ENCODE measurements at places on chromosomes 12 and 14. TPM values are rescaled to one million over a fixed set of nuclear protein-coding genes. Genes with fewer than 3 reads are reported as not detected.

KRT83 gene
- not detected for total RNA-seq

SERPINA9 gene
- total RNA-seq, result not detected

NGDN gene
- total RNA-seq, result 67.5 TPM

FITM1 gene
- total RNA-seq, result not detected

CISTR gene
- not detected for total RNA-seq

ERP27 gene
- total RNA-seq, result not detected

PTGER2 gene
- total RNA-seq, result 17.5 TPM

ANO4 gene
- total RNA-seq, result 5.9 TPM
